ENCODE measurements at places on chromosomes 1 and 21.

- no peak for DNase-seq
These were observed 18.3 kb upstream of the ALPL start for GRCh38 chr1:21490774-21491487.

- DNase-seq: no peak
These were observed 4.3 kb downstream of the PLCH2 start for GRCh38 chr1:2480236-2480985.

DNA sequence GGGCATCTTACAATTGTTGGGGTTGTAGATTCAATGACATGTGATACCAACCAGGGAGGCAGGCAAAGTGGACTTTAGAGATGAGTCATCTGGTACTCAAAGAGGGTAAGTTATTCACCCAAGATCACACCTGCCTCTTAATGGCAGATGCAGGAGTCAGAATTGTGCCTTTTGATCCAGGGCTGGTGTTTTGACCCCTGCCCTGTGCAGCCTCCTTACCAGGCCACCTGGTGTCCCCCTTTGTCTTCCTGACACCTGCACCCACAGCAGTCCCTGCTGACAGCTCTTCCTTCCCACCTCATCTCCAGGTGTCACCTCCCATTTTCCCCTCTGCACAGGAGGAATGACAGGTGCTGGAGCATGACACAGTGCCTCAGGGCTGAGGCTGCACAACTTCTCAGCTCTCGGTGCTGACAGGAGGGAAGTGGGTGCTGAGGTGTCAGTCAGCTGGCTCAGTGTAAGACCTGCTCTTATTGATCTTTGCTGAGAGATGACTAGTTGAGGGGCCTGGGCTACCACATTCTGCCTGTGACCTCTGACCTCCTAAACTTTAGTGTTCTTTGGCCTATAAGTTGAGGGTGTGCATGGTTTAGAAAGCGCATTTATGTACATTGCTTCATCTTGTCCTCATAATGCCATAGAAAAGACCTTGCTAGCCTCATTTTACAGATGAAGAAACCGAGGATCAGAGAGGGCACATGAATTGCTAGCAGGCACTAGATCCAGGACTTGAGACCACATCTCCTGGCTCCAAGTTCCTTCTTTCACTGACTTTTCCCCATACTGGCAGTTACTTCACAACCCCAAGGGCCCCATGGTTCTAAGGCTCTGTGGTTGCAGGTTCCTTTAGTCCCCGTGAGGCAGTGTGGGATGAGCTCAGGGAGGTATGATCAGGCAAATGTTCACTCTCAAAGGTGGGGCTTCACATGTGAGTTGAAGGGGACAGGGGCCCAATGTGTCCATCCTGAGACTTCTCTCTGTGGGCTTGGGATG, 31.3 kb downstream of the CACNA1E start:
- DNase-seq: no peak

GRCh38 chr1:21514245-21514644, 5.0 kb downstream of the ALPL start:
- DNase-seq: no peak

DNA sequence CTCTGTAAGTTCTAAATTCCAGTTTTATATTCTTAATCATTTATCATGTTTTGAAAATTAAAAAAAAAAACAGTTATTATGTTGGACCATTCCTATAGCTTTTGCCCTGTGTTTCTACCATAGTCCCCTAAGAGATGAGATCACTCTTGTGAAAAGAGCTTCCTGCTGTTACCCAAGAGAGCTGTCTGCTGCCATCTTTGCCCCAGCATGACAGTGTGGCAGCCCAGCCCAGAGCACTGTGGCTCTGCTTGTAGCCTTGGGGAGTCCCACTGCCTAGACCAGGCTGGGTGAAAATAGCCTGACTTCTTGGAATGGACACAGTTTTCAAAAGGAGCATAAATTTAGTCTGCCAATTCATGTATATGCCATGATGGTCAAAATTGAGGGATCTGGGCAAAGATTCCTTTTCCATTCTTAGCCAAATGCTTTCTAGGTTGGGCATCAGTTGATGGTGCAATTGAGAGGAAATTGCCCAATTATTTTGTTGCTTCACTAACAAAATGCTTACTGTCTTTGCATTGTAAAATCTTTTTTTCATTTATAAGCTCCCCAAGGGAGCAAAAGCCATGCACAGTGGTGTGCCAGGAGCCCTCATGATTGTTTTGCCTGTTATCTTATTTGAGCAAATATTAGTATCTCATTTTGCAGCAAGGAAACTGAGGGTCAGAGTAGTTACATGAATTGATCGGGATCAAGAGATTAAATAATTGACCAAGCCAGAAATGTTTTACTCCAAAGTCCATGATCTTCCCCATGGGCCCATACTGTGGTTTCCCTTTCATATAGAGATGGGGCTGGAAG, 72.8 kb downstream of the ETS2 start:
- DNase-seq: no peak

- no peak for DNase-seq
These were observed 50.4 kb upstream of the RC3H1 start for GRCh38 chr1:174072581-174072980.

DNA sequence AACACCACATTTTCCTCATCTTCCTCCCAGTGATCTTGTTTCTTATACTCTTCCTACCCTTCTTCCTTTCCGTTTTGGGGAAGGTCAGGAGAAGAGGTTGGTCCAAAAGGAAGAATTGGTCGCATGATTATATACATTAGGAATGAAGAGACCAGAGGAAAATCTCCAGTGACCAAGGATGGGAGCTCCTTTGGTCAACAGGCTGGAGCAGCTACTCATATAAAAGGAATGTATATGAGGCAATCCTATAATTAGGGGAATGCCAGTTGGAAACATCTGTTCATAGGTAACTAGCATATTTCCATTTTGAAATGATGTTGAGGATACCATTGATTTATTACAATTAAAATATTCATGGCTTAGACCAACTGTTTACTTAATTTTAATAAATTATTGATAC, 114.5 kb downstream of the LRRC40 start:
- DNase-seq: no peak

GRCh38 chr1:29254346-29254745, 18.0 kb downstream of the PTPRU start:
- no peak for DNase-seq

GRCh38 chr1:163570071-163570470, 248.3 kb downstream of the NUF2 start:
- no peak for DNase-seq

DNA sequence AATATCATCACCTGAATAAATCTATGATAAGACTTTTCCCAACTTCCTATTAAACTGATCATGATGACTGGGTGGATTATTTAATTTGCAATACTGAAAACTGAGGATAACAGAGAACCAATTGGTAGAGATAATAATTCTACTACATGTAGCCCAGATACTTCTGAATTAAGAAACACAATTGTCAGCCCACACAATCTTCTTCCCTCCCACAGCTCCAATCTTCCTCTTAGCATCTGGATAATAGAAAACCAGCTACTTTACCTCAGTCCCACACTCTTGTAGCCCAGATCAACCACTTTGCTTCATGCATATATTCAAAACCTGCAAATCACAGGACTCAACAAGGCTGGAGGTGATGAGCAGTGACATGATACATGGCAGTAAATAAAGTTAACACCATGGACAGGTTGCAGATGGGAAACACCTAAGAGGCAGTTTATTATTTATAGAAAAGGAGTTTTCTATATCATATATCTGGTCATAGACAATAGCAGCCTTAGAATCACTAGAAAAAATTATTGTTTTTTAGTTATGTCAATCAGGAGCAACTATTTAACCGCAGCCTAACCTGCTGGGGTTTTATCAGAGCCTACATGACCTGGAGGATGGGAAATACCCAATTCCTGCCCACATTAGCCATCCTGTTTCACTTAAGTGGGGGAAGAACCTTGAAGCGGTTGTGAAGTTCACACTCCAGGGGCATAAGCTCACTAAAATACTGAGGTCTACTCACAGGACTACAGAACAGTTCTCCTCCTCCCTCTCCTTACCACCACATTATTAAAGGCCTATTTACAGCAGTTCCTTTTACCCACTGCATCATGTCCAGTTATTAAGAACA, 16.7 kb downstream of the FRRS1 start:
- no peak for DNase-seq

DNA sequence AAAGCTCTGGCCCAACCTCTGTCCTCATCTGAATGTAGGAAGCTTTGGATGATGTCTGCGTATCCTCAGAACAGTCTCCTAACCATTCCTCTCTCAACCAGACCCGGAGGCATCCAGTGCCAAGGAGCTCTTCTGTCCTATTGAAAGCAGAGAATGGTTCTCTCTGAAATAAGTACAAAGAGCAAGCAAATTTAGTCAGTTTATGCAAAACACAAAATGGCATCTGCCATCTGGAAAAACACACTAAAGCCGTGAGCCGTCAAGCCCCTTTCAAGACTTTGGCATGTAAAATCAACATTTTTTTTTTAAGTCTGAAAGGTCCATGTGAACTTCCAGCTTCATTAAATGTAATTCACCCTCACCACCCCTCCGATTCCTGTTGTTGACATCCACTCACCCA, 21.7 kb upstream of the PROX1 start:
- DNase-seq: no peak

- no peak for DNase-seq
These were observed 22.0 kb upstream of the PRELP start for GRCh38 chr1:203453616-203454015.

DNA sequence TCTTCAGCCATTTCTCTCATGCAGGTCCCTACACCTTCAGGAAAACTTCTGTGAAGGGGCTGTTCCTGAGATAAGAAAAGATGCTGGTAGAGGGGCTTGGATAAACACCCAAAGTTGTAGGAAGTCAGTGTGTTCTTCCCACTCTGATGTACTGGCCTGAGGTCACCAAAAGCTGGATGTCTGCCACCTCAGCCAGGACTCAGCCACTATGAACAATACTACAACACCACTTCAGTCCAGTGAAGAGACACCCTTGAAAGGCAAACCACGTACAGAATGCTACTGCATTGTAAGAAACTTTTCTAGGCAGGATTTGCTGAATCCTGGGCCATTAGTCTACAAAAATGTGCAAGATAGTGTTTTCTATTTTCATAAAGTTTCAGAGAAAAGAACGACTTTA, 2.4 kb downstream of the PTPN14 start:
- DNase-seq: no peak

DNA sequence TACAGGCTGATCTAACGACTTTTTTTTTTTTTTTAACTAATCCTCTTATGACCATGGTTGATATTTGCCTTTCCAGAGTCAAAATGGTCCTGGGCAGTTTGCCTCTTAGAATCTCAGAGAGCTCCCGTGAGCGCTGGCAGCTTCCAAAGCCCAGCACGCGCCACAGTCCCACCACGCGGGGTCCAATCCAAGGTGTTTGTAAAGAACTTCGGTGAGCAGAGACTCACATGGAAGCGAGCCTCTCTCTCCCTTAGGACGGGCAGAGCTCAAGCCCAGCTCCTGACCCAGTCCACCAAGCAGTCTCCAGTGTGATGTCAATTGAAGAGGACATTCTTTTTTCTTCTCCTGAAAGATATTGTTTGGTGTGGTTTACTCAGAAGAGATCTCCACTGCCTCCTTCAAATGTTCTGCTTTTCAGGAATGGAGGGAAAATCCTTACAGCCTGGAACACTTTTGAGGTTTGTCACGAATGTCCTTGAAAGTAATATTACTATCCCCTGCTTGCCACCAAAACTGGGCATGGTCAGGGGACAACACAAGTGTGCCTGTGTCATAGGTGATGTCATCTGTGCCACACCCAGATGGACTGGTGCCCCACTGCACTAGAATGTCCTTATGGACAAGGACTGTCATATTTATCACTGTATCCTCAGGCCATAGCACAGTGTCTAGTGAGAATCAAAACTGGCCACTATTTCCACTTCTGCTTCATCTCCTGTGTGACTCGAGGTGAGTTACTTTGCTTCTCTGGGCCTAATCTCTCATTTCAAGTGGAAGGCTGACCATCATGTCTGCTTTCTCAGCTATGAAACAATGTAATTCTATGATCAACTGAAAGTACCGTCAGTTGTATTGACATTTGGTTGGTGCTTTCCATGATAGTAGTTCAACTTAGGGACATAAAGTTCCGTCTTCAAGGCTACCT, 97.4 kb upstream of the EDEM3 start:
- DNase-seq: no peak

DNA sequence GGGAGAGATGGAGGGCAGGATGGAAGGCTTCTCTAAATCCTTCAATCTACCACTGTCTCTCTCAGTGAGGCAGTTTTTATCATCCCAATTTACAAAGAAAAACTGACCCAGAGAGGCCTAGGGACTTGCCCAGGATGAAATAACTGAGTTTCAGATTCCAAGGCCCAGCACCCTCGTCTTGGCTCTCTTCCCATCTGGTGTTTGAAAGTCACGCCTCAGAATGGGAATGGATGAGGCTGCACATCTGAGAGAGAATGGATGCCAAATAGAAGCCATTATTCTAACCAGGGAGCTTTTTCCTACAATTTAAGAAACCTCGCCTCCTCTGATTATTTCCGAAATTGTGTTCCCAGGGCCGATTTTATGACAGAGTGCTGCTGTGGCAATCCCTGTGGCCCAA, 10.6 kb upstream of the KCNN3 start:
- no peak for DNase-seq

DNA sequence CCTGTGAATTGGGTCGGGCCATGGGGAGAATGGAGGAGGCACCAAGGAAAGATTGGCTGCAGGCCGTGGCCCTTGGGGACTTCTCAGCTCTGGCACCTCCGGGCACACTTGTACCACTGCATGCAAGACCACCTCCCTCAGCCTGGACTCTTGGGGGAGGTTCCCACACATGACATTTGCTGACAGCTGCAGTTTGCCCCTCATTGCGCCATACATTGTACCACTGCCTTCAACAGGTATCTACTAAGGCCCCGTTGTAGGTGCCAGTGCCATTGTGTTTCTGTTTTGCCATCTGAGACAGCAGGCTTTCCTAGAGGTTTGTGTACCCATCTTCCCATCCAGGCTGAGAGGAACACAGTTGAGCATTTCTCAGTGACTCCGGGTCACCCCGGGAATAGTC, 159.4 kb upstream of the TMEM51 start:
- DNase-seq: no peak

DNA sequence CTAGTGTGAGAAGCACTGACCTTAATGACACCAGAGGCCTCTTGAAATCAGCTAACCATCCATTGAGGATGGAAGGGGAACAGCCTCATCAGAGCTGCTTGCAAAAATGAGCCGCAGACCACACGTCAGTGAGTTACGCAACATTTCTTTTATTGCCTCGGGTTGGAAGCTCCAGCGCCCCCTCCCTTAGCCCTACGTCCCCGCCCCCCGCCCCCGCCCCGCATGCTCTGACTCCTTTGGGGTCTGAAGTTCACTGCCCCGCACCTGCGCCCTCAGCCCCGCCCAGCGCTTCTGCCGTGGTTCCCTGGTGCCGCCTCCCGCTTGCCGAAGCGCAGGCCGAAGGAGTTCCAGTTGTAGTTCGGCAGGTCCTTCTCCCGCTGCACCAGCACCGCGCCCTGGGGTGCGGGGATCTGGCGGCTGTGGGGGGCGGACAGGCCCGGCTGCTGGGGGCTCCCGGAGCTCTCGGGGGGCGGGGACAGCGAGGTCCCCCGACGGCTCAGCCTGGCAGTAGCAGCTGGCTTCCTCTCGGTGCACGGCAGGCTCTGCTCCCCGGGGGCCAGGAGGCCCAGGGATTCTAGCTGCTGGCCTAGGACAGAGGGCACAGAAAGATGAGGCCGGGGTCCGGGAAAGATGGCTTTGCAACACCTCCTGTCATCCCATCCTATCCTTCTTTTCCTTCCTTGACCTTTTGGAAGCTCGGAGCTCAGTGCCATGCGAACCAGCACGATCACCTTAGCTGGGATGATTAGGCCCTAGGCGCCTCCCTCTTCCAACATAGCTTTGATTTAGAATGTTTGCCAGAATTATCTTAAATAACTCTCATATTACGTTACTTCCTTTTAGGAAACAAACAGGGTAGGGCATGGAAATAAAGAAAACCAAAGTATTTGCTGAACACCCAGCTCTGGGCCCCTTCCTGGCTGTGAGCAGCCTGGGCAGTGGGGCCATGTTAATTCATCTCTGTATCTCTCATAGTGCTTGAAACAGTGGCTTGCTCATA, 5.8 kb downstream of the KISS1 start:
- no peak for DNase-seq
